A549 treated with ZK216348 at 1 μM for 4 hours (cell line): ENCODE measurements at places on chromosomes 13 and 19. TPM values are rescaled to one million over a fixed set of nuclear protein-coding genes. Genes with fewer than 3 reads are reported as not detected.

Gene PDE4C
- total RNA-seq: 0.12 to 0.99 TPM (median 0.14 TPM) in 3 of 5 replicates, not detected in the others

Gene BST2
- total RNA-seq: 0.23 to 0.35 TPM (median 0.32 TPM) in 3 of 5 replicates, not detected in the others

Gene ELAVL3
- 0.05 to 0.19 TPM (median 0.13 TPM) in 3 of 5 replicates, not detected in the others for total RNA-seq

Gene VSIG10L
- 8.5 to 14.0 TPM (median 13.5 TPM) in 5 replicates for total RNA-seq

Gene CD37
- 0.13 TPM in 1 of 5 replicates, not detected in the others for total RNA-seq

Gene ZNF560
- not detected in 5 replicates for total RNA-seq

Gene MAP1S
- 22.0 to 39.8 TPM (median 34.0 TPM) in 5 replicates for total RNA-seq

Gene ZNF585A
- 3.5 to 7.0 TPM (median 5.9 TPM) in 5 replicates for total RNA-seq

Gene IGLON5
- 0.05 to 0.12 TPM in 2 of 5 replicates, not detected in the others for total RNA-seq

Gene SPIB
- total RNA-seq: 0.16 to 0.80 TPM (median 0.32 TPM) in 4 of 5 replicates, not detected in the other

Gene SIAH3
- not detected in 5 replicates for total RNA-seq

Gene ZNF417
- total RNA-seq: 3.4 to 5.1 TPM (median 4.2 TPM) in 5 replicates

Gene KIR3DL2
- total RNA-seq: not detected in 5 replicates

Gene ZNF415
- total RNA-seq: not detected in 5 replicates

Gene TEX101
- not detected in 5 replicates for total RNA-seq

Gene ZNF426
- total RNA-seq: 0.49 to 1.1 TPM (median 0.73 TPM) in 5 replicates

Gene LILRB5
- 0.04 TPM in 1 of 5 replicates, not detected in the others for total RNA-seq
